H9 (cell line): ENCODE measurements at places on chromosomes 7 and 10. TPM values are rescaled to one million over a fixed set of nuclear protein-coding genes. Genes with fewer than 3 reads are reported as not detected.

DNA sequence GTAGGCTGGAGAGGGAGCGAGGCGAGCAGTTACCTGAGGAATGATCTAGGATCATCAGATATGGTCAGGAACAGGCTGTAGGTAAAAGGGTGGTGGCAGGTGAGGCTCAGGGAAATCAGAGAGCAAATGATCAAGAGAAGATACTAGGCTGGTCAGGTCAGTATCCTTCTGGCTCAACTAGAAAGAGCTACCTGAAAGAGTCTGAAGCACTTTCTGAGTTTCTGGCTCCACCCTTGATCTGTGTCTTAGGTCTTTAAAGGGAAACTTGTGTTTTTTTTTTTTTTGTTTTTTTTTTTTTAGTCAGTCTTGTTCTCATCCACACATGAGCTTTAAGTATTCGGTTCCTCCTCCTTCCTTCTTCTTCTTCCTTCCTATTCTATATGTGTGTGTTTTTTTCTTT lies 10.5 kb downstream of the ADAM22 start:
- no peak for DNase-seq

DNA sequence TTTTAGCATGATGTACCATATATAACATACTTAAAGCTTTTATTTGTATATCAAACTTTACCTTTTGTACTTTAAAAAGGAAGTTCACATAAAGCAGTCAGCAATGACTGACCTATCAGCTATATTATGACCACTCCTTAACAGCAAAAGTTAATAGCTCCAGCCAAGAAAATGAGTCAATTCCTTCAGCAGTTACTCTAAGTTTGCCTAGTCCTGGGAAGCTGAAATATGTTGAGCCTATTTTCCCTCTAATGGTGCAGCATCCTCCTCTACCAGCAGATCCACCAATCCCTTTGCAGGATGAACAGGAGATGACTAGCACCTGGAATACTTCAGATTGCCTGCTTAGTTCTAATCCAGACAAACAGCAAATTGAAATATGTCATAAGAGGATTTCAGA lies 64.2 kb downstream of the CUL2 start:
- no peak for DNase-seq

GRCh38 chr7:34425631-34426384 lies 232.2 kb upstream of the NPSR1 start:
- DNase-seq, result no peak

DNA sequence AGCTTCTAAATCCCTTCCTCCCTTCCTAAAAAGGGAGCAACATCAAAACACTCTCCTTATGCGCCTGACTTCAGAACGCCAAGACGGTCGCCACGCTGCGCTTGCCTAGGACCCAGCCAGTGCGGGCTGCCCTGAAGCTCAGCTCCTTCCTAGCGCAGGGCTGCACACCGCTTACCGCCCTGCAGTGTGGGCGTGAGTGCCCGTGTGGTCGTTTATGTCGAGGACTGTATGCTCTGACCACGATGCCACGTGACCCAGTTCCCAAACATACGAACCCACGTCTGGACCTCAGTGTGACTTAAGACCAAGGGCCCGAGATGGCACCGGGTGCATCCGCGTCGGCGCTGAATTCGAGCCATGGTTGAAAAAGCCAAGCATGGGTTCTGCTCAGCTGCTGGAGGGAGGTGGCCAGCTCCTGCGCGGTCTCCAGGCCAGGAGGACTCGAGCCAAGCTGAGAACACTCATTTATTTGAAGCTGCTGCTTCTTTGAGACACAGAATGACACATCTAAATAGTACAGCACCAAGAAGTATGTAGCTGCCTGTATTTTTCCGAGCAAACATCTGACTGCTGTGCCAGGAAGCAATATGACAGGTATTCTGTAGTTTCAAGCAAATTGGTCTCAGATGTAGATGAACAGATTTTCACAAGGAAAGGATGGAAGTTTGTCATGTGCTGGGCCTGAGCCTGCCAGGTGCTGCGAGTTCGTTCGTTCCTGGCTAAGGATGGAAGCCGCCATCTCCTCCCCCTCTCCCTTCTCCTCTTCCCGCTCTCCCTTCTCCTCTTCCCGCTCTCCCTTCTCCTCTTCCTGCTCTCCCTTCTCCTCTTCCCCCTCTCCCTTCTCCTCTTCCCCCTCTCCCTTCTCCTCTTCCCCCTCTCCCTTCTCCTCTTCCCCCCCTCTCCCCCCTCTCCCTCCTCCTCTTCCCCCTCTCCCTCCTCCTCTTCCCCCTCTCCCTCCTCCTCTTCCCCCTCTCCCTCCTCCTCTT lies 184.7 kb downstream of the EBF3 start:
- no peak for DNase-seq

DNA sequence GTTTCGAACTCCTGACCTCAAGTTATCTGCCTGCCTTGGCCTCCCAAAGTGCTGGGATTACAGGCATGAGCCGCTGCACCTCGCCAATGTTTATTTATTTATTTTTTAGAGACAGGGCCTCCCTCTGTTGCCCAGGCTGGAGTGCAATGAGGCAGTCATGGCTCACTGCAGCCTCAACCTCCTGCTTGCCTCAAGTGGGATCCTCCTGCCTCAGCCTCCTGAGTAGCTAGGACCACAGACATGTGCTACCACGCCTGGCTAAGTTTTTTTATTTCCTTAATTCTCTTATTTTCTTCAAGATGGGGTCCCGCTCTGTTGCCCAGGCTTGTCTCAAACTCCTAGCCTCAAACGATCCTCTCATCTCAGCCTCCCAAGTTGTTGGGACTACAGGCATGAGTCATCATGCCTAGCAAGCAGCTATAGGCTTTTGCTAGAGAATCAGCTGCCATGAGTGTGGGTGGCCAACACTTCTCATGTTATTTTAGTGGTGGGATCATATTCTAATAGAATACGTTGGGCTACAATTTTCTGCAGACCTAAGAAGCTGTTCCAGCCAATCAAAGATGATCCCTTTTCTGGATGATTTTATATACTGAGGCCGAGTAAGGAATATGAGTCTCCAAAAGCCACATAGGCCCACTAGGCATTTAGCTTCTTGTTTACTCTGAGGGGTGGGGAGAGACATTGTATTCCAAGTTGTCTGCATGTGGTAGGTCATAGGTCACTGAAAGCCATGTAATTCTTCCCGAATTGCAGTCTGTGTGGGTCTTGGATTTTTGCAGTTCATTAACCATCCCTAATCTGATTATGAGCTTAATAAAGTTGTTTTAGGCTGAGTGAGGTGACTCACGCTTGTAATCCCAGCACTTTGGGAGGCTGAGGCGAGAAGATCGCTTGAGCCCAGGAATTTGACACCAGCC lies 7.6 kb upstream of the TMEM248 start:
- DNase-seq, result no peak

CYP3A4 gene
- not detected in 2 replicates for total RNA-seq

CC2D2B gene
- 0.59 and 0.72 TPM in 2 replicates for total RNA-seq

BCCIP gene
- 119 and 121 TPM in 2 replicates for total RNA-seq

OR2A14 gene
- total RNA-seq, result not detected in 2 replicates

STAG3 gene
- 2.6 and 3.1 TPM in 2 replicates for total RNA-seq

FAM25G gene
- total RNA-seq, result not detected in 2 replicates
